ENCODE measurements at places on chromosomes 2 and 18. TPM values are rescaled to one million over a fixed set of nuclear protein-coding genes. Genes with fewer than 3 reads are reported as not detected.

The ALLC gene
- not detected for total RNA-seq

The ERFE gene
- total RNA-seq, result 113 TPM

The BOLL gene
- not detected for total RNA-seq

The UBR3 gene
- total RNA-seq, result 18.2 TPM

The LTBP1 gene
- total RNA-seq, result 39.5 TPM

The TRAPPC8 gene
- 28.7 TPM for total RNA-seq

The CASP10 gene
- total RNA-seq, result 2.5 TPM

The VWC2L gene
- total RNA-seq, result not detected

The GPR155 gene
- total RNA-seq, result 1.7 TPM

The RPL31 gene
- total RNA-seq, result 1,472 TPM

The SCYGR1 gene
- not detected for total RNA-seq

The MC2R gene
- not detected for total RNA-seq

The SLC40A1 gene
- total RNA-seq, result 7.5 TPM

The NXPH2 gene
- total RNA-seq, result not detected

The FEV gene
- not detected for total RNA-seq

The OBSL1 gene
- 41.0 TPM for total RNA-seq

The TNFAIP6 gene
- total RNA-seq, result 2.3 TPM

The PPP4R3B gene
- total RNA-seq, result 48.1 TPM

The C2orf78 gene
- total RNA-seq, result not detected

The ZNF532 gene
- 89.5 TPM for total RNA-seq

The CYRIA gene
- 3.0 TPM for total RNA-seq

The MXD1 gene
- 14.4 TPM for total RNA-seq

The NCKAP5 gene
- 0.33 TPM for total RNA-seq

The RGPD5 gene
- 7.6 TPM for total RNA-seq

The CSRNP3 gene
- 1.6 TPM for total RNA-seq

The GNAL gene
- 14.7 TPM for total RNA-seq

The EGR4 gene
- total RNA-seq, result not detected

The CHN1 gene
- total RNA-seq, result 19.3 TPM

The AMER3 gene
- total RNA-seq, result not detected

The SCG2 gene
- 0.08 TPM for total RNA-seq

The OTOS gene
- not detected for total RNA-seq

The SLC4A5 gene
- 1.2 TPM for total RNA-seq

The ZSWIM2 gene
- not detected for total RNA-seq

The VIL1 gene
- not detected for total RNA-seq

The HJURP gene
- total RNA-seq, result 6.5 TPM

The CYBRD1 gene
- total RNA-seq, result 8.8 TPM

The RNF181 gene
- total RNA-seq, result 220 TPM

The FOXI3 gene
- 0.21 TPM for total RNA-seq

The AKAIN1 gene
- not detected for total RNA-seq

The HRH4 gene
- not detected for total RNA-seq

The ZNF396 gene
- 3.3 TPM for total RNA-seq

The CCBE1 gene
- 1.1 TPM for total RNA-seq

The ANKRD29 gene
- 0.27 TPM for total RNA-seq
